ENCODE measurements at places on chromosomes 2 and 18. TPM values are rescaled to one million over a fixed set of nuclear protein-coding genes. Genes with fewer than 3 reads are reported as not detected.
A peak's percentile ranks its signal among the peaks of the same experiment; 100 is the strongest.

EFR3B gene
- polyA plus RNA-seq, result 5.7 TPM

ANKRD29 gene
- 38.0 TPM for polyA plus RNA-seq

WDR35 gene
- 32.1 TPM for polyA plus RNA-seq

TFPI gene
- 184 TPM for polyA plus RNA-seq

ANO7 gene
- polyA plus RNA-seq, result 2.7 TPM

NAPG gene
- polyA plus RNA-seq, result 21.5 TPM

GRCh38 chr2:203427061-203427460 lies 98.9 kb downstream of the ABI2 start:
- DNase-seq, result no peak

- no peak for DNase-seq
These were observed at the start of gene VAMP5 for GRCh38 chr2:85584354-85584856. Gene VAMP5 (plus strand): TSS chr2:85584431. CDS start chr2:85584491, 60 bp downstream.

DNA sequence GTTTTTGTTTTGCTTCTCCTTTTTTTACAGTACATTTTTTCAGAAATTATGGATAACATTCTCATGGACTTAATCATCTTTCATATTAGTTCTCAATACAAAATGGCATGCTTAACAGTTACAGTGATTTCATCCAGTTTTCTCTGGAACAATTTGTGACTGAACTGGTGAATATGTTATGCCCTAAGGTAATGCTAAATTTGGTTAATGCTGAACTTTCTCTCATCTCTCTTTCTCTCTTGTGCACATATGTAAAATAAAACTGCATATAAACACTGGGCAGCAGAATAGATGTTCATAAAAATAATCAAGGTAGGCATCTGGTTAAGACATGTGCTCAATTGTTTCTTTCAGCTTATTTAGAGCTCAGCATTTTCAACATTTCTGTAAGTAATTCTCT lies 196.3 kb upstream of the TMEFF2 start:
- no peak for DNase-seq

DNA sequence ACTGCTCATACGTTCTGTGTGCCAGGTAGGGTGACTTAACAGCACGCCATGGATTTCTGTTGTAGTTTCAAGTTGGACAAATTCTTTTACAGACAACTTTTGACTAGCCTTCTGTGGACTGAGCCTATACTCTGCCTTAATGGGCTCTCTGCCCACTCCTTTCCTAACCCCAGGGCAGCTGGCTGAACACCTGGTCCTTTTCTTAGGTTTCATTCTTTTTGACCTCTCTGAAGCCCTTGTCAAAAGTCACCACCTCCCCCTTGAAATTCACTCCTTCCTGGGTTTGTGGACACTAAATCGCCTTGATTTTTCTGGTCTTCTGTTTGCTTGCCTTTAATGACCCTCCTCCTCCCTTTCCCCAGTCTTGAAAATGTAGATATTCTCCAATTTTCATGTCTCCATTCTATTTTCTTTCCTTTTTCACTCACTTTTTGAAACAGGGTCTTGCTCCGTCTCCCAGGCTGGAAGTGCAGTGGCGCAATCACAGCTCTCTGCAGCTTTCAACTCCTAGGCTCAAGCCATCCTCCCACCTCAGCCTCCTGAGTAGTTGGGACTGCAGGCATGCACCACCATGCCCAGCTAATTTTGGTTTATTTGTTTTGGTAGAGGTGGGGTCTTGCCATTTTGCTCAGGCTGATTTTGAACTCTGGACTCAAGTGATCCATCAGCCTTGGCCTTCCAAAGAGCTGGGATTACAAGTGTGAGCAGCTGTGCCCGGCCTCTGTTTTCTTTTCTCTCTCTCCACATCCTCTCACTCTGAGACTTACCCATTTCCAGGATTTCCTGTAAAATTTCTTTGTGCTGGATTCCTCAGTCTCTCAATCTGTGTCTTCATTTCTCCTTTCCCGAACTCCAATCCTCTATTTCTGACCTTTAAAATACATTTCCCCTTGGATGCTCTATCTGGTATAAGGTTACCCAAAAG lies 112.9 kb downstream of the PLB1 start:
- DNase-seq, result no peak

- no peak for DNase-seq
These were observed 11.7 kb downstream of the HS6ST1 start for GRCh38 chr2:128306931-128307460.

GRCh38 chr2:98252038-98252773 lies 94.0 kb upstream of the CNGA3 start:
- no peak for DNase-seq

- DNase-seq, result no peak
These were observed 69.5 kb downstream of the KIF5C start for GRCh38 chr2:148944536-148944935.

DNA sequence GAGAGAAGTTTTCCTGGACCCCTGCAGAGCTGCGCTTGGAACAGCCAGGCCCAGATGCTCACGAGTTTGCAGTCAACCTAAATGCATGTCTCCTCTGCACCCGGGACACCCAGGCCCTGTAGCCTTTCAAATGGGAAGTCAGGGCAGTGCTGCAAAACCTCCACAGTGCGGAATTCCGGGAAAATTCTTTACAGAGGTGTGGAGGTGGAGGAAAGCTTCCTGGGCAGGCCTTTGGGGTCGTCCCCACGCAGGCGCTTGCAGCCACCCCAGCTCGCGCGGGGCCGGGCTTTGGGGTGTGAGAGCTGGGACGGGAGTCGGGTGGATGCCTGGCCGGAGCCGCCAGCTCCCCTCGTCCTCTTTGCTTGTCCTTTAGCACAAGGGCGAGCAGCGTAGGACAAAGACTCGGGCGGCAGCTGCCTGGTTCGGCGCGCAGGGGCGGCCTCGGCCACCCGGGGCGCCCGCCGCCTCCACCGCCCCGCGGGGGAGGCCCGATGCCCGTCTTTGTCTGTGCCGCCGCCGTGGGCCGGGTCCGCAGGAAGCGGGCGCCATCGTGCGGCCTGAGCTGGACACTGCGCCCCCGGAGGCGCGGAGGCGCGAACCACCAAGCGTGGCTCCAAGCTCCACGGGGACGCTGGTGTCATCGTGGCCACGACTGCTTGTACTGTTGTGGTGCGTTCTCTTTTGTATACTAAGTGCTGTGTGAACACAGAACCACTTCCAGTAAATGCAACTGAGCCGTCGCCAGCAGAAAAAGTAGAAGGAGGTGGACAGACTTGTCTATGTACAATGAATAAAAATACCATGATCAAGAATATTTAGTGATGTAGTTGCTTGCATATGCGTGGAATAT lies 28.2 kb upstream of the BCL11A start:
- no peak for DNase-seq

DNA sequence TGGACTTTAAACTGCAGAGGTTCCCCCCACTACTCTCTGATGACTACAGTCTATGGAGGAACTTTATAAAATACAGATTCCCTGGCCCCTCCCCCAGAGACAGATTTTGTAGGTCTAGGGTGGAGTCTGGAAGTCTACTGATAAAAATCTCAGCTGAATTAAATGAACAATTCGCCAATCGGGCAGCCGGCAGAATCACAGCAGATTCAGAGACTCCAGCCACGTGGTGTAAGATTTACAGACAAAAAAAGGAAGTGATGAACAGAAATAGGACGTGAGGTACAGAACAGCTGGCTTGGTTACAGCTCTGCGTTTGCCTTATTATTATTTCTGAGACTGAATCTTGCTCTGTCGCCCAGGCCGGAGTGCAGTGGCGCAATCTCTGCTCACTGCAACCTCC lies 21.4 kb upstream of the MTA3 start:
- DNase-seq, result no peak

DNA sequence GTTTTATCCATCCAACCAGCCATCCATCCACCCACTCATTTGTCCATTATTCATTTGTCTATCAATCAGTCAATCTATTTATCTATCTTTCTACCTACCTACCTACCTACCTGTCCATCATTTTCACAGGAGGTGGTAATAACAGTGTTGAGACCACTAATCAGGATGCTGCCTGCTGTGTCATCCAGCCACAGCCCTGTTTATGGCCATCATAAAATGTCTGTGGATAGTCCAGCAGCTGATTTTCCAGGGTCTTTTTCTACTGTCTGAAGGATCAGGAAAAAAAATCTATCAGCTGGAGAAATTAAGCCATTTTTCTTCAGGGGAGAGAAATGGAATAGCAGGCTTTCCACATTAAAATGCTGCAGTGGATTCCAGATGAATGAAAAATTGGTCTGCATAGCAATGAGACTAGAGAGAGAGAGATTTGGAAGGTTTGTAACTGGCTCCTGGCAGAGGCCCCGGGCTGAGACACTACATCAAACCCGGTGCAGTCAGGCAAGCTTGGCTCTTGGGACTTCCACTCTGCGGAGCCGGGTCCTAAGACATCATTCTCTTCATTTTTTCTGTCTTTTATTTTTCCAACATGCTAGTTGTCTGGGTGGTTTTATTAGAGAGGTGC lies 33.0 kb upstream of the BOD1L2 start:
- DNase-seq, result no peak

- DNase-seq, result no peak
These were observed 11.9 kb downstream of the TTC39C start for GRCh38 chr18:24026457-24026856.

DNA sequence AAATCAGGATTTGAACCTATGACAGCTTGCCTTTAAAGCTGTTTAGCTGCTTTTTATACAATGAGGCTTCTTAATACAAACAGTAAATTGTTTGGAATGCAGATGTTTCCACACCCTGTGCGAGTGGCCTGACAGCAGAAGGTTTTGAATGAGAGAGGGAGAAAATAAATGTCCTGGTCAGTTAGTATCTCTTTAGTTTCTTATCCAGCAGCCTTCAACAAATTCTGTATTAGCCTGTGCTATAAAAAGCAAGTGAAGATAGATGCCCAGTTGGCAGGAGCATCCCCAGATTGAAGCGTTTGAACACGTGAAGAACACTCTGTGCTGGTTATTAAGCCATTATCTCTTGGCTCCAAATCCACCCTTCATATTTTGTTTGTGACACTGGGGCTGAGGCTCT lies 70.6 kb downstream of the CERS6 start:
- DNase-seq, result no peak

GRCh38 chr18:74196220-74197119 lies 48.1 kb downstream of the TIMM21 start:
- DNase-seq, result peak; percentile 71

- no peak for DNase-seq
These were observed 316.8 kb upstream of the HS6ST1 start for GRCh38 chr2:128635361-128635900.

DNA sequence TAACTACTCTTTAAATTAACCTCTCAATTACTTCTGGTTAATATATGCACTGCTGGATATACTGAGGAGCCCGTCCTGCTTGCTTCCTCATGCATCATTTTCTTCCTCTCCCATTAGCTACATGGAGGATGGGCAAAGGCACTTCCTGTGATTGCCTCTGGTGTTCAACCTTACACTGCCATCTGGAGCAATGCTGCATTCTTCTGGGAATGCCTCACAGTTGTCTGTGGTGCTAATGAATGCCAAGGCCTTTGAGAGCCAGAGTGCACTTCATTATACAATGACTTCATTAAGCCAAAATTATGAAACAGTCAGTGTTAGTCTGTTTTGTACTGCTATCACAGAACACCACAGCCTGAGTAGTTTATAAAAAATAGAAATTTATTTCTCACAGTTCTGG lies 134.8 kb upstream of the DOCK10 start:
- DNase-seq, result no peak

DNA sequence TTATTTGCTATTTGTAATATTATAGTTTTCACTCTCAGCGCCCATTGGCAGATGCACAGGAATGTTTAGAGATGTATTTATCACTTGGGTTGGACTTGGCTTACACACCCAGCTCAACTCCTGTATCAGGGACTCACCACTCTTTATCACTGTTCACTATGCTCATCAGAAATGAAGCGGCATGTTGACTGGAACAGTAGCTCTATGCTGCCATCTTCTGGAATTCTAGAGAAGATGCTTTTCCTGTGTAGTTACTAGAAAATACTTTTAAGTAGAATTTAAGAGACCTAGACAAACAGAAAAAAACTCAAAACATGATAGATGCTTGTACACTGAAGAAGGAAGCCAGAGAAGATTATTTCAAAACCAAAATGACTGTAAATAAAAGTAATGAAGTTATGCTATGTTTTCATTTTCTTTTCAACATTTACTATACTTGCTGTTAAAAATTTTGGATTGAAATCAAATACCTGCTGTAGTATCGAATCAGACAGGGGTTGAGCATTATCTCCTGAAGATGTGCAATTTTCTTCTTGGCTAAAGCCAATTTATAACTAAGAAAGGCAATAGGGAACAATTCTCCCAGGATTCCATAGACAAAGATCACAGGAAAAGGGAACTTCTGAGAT lies 47.4 kb upstream of the NXPH2 start:
- DNase-seq, result peak; percentile 35
